ENCODE measurements at places on chromosomes 6 and 20. TPM values are rescaled to one million over a fixed set of nuclear protein-coding genes. Genes with fewer than 3 reads are reported as not detected.

DNA sequence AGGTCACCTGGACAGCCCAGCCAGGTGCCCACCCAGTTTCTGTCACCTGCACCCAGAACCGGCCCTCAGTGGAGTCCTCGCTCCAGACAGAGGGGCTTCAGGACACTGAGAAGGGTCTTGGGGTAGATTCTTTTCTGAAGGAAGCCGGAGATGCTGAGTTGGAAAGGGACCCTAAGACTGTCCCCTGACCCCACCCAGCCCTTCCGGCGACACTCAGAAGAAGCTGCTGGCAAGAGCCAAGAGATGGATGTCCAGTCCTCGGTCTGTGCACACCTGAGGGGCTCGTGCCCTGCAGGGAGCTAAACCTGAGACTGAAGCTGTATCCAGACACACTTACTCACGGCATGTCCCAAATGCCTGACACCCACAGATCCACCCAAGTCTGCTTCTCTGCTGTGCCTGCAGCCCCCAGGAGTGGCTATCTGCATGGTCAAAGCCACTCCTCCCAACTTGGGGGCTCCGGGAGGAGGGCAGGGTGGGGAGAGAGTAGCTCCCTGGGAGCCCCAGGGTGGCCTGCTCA lies 20.2 kb downstream of the NTSR1 start:
- no peak for DNase-seq

- peak; percentile 97 for DNase-seq
Observed at GRCh38 chr6:3697609-3698008, 53.9 kb downstream of the PXDC1 start.

DNA sequence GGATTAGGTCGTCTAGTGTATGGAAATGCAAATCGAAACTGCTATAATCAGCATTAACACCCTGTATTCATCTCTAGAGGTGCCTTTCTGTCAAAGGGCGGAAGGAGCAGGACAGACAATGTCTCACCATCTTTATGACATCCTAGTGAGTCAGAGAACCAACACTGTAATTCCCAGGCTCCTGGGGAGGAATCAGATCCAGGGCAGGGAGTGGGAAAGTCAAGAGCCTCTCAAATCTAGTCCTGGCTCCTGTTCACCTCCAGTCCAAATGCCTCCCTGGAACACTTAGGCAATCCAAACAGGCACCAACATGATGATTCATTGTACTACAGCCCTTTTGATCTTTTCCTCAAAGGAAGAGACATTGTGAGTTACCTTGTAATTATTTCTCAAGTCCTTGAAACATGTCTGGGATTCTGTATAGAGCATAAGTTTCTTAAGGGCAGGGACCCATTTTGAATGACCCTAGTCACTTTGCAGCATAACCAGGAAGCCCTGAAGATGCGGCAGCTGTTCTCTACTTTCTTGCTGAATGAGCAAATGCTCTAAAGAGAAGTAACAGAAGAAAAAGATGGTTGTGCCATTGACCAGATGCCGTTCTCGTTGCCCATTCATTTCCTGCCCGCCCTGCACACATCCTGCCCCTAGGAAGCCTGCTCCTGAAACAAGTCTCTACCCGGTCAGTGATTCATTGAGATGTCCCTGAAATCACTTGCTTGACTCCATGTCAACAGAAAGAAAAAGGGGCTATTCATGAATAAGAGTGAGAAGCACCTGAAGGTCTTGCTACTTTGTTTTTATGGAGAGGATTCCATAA lies 112.8 kb upstream of the JARID2 start:
- DNase-seq: peak; percentile 89

DNA sequence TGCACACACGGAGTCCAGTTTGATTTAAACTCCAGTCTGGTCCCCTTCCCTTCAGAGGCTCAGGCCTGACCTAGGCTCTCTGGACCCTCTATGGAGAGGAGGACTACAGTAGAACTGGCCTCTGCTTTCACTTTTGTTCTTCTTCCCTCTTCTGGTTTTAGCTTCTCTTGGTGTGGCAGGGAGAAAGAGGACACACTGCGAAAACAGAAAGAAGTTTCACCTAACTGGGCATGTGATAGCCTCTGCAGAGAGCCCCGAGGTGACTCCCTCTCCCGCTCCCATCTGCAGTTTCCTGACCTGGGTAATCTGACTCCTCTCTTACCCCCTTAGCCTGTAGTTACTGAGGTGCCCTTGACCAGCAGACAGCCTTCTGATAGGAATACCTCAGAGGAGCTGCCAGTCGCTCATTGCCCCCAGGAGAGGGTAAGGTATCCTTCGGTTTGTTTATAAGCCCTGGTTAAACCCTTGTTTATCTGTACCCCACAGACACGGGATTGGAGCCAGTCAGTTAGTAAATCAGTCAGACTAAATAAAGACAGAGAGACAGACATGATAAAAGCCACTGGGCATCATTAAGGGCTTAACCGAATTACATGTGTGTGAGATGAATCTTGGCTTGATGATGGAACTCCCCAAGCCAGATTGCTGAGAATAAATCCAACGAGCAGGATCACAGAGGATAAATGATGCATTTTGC lies 12.0 kb upstream of the DTNBP1 start:
- no peak for DNase-seq

GRCh38 chr6:139099984-139100383 lies 34.9 kb upstream of the HECA start:
- no peak for DNase-seq

GRCh38 chr6:7901056-7901455 lies 9.5 kb downstream of the TXNDC5 start:
- DNase-seq: no peak

DNA sequence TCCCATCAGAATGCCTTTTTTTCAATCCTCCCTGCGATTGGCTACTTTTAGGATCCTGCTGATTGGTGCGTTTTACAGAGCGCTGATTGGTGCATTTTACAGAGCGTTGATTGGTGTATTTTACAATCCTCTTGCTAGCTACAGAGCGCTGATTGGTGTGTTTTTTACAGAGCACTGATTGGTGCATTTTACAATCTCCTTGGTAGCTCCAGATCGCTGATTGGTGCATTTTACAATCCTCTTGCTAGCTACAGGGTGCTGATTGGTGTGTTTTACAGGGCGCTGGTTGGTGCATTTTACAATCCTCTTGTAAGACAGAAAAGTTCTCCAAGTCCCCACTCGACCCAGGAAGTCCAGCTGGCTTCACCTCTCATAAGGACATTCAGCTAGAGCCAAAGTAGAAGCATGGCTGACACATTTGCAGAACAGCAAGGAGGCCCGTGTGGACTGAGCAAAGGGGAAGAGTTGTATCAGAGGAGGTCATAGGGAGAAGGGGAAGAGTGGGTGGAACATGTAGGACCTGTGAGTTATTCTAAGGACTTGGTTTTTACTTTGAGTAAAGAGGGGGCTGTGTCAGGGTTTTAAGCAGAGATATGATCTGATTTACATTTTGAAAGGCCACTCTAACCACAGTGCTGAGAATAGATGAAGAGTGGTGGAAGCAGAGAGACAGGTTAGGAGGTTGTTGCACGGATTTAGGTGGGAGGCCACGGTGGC lies 2.6 kb downstream of the ALDH5A1 start:
- no peak for DNase-seq

DNA sequence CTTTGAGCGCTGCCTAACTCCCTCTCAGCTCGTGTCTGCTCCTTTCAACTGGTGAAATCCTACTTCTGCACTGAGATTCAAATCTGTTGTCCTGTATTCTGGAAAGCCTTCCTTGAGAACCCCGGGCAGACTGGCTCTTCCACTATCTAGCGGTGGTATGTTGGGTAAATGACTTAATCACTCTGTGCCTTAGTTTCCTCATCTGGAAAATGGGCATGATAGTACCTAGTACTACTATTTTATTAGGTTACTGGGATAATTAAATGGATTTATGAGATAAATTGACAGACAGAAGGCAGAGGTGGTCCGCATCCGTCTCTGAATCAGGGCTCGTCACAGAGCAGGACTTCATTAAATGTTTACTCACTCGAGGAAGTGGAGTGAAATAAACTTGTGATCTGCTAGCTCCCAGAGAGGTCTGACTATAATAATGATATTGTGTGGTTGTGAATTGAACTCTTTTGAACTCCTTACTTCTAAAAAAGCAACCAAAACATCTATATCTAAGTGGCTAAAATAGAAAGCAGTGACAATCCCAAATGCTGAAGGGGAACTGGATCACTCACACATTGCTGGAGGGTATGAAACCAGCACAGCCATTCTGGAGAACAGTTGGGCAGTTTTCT lies 26.6 kb downstream of the PPP1R16B start:
- no peak for DNase-seq

- DNase-seq: no peak
Observed at GRCh38 chr6:89887452-89888137, 6.7 kb upstream of the GJA10 start.

Gene GRIK2
- total RNA-seq: 2.5 TPM

Gene FOXP4
- total RNA-seq: 43.7 TPM

Gene C20orf144
- not detected for total RNA-seq

Gene ULBP1
- total RNA-seq: 8.8 TPM
